ENCODE measurements at places on chromosomes 5 and 9.

- no peak for DNase-seq
Measured at GRCh38 chr5:50947906-50948683, 281.7 kb downstream of the PARP8 start.

GRCh38 chr5:120512068-120512467 lies 48.0 kb downstream of the PRR16 start:
- DNase-seq = no peak

GRCh38 chr5:35009019-35009418 lies 38.7 kb downstream of the AGXT2 start:
- DNase-seq = no peak

DNA sequence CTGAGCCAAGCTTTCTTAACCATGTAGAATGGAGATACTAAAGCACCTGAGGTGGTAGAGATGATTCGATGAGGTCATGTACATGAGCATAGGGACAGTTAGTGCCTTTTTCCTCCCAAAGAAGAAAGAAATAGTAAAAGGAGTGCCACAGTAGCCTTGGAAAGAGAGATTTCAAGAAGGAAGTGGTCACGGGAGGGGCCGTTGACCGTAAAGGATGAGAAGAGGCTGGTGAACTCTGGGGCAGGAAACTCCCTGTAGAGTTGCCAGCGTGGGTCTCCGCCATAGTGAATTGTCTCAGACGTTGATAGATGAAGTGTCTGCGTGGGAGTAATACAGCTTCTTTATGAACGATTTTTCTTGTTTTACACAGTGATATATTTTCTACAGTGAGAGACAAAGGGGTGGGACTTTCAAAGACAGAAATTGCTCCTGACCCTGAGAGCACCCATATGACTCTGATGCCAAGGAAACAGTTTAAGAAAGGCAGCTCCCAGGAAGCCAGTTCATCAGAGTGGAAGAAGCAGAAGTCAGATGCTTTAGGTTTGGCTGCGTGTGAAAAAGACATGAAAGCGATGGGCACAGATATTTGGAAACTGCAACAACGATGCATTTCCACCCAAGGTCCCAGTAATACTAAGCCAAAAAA lies 41.3 kb downstream of the UGCG start:
- peak; percentile 37 for DNase-seq

- DNase-seq = no peak
Measured at GRCh38 chr9:137192448-137192780, 3.9 kb downstream of the SSNA1 start.

DNA sequence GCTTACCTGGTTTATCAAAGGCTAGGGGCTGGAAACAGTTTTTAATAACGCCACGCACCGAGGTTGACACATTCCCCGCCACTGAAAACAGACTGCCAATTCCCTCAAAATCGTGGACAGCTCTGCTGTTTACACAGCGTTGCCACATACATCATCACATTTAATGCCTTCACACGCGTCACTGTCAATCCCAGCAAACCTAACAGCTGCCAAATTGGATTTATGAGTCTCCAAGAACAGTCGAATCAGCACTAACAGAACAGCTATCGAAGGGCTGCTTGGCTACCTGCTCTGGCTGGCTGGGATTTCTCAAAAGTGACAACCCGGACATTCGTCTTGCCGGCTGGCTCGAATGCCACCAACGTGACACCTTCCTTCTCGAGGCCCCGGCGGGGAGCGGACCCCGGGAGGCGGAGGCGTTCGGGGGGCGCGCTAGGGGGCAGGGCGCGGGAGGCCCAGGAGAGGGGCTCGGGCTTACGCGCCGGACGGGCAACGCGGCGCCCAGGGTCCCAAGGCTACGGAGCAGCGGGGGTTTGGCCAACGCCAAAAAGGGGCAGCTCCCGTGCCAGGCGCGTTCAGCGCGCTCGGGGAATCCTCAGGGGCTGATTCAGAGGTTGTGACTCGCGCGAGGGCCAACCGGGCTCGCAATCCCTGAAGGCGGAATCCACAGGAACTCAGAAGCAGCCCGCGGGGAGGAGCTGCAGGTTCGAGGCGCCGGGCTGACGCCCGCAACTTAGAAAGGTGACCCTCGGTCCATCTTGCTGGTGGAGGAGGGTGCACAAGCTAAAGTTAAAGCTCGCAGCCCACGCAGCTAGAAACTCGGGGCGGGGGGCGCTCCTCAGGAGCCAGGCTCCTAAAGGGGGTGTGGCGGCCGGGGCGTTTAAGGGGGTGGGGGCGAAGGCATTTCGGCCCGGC lies 1.2 kb downstream of the CDC14B start:
- DNase-seq = peak; percentile 14

GRCh38 chr9:2821855-2822254 lies 22.0 kb downstream of the PUM3 start:
- no peak for DNase-seq

- DNase-seq = no peak
Measured at GRCh38 chr5:63131626-63132285, 553.1 kb downstream of the LRRC70 start.

DNA sequence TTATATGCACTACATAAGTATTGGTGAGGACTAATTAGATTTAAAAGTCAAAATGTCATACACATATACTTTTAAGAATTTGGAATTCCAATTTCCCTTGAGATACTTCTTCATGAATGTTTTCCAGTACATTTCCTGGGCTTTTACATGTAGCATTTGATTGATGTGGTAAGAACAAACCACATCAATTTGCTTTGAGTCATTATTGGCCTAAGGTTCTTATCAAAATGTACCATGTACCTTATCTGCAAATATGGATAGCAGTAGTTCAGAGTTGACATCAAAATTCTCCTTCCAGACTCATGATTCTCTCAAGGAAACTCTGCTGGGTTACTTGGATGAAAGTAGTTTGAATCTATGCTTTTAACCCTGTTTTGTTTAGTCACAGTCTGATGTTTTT lies 2.5 kb downstream of the CAST start:
- DNase-seq = no peak

- no peak for DNase-seq
Measured at GRCh38 chr9:136328622-136329041, 1.3 kb downstream of the GPSM1 start.

GRCh38 chr9:2385746-2386145 lies 235.8 kb upstream of the VLDLR start:
- no peak for DNase-seq

- no peak for DNase-seq
Measured at GRCh38 chr9:95634536-95634935, 117.8 kb upstream of the PTCH1 start.

- DNase-seq = no peak
Measured at GRCh38 chr5:4576161-4576748, 563.9 kb upstream of the ADAMTS16 start.

GRCh38 chr9:69564557-69564956 lies 107.6 kb downstream of the APBA1 start:
- no peak for DNase-seq

GRCh38 chr9:93184432-93185265 lies 710 bp downstream of the WNK2 start:
- DNase-seq = peak; percentile 18

GRCh38 chr9:91736311-91736710 lies 213.7 kb downstream of the ROR2 start:
- DNase-seq = no peak

DNA sequence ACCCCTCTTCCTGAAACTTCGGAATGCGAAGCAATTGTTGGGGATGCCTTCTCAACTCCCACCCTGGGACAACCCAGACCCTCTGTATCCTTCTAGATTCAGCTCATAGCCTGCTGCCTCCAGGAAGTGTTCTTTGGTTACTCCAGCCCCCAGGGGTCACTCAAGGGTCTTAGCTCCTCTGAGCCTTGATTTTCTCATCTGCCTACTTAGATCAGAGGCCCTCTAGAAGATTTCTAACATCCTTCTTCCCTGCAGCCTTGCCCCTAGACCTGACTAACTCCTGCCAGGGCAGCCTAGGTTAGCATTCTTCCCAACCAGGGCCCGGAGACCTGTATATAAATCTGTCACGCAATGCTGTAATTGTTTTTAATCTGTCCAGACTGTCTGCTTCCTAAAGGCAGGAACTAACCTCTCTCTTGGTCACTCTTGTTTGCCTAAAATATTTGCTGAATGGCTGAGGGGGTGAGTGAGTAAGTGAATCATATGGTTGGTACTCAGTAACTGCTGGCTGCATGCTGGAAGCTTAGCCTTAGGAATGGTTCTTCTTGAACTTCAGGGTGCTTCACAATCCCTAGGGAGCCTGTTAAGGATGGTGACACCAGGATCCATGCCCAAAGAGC lies 8.2 kb downstream of the GALNT10 start:
- no peak for DNase-seq

- no peak for DNase-seq
Measured at GRCh38 chr9:135715056-135715595, 13.1 kb downstream of the KCNT1 start.

DNA sequence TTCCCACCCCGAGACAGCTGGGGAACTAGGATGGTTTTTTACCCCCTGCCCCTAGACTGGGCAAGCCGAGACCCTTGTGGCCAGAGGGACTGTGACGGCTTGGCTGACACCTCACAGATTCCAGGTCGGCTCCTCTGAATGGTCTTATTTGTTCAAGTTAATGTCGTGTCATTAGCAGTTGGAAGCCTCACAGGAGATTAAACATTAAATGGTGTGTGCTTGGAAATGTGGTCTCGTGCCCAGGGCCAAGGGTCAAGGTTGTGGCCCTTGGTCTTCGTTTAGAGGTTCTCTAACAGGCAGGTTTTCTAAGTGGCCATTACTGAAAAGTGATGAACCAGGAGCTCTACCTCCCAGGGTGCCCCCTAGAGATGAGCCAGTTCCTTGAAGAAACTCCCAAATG lies 61.2 kb upstream of the RXRA start:
- no peak for DNase-seq

- no peak for DNase-seq
Measured at GRCh38 chr9:5509573-5509972, 758 bp upstream of the PDCD1LG2 start.

DNA sequence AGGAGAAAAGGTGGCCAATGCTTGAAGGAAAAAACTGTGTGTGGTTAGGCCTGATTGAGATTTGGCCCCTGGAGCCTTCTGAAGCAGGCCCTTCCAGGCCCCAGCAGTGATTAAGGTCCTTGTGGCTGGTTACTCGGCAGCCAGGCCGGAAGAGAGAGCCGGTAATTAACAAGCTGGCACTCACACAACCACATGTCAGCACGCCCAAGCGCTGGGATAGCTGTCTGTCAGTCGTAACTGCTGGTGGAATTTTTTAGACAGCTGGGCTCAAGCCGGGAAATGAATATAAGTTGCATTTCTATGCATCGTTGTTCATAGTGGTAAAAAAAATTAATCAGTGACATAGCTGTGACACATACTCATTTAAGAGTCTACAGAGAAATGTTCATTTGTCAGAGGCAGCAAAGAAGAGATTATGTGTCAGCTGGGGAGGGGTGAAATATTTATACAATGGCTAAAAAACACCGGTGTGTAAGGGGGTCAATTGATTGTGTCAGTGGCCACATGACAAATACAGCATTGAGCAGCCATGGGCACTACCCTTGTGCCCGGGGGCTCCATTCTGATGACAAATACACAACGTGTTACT lies 13.7 kb upstream of the ARAP3 start:
- no peak for DNase-seq

GRCh38 chr9:101574731-101575333 lies 19.9 kb downstream of the PPP3R2 start:
- DNase-seq = no peak

- DNase-seq = no peak
Measured at GRCh38 chr5:176553260-176554085, 4.3 kb downstream of the CDHR2 start.

DNA sequence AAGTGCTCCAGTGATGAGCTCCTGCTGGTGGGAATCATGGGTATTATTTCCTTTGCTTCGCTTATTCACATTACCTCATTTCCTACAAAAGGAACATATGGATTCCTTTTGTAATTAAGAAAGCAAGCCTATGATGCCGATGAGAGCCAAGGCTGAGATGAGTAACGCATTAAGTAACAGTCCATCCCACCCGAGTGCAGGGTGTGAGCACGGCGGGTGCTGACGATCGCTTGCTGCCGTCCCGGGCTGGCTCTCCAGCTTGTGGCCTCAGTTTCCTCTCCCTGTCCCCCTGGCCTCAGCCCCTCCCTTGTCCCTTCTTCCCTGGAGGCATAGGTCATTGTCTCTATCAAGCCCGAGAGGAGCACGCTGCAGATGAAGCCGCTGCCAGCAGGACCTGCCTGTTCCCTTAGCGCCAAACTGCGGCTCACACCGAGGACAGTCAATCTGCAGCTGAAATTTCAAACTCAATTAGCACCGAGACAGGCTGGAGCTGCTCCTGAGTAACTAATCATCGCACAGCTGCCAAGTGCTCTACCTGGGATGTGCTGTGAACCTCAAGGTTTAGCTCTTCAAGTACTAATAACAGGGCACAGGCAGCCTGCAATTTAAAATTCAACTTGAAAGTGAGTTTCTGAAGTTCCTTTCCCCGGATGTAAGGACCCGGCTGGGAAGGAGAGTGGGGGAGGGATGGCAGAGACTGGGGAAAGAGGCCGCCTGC lies 115.2 kb upstream of the RAPGEF1 start:
- no peak for DNase-seq

GRCh38 chr9:108270051-108270450 lies 585.7 kb downstream of the ACTL7B start:
- no peak for DNase-seq

- DNase-seq = no peak
Measured at GRCh38 chr9:134585746-134586706, 55.6 kb upstream of the COL5A1 start.

DNA sequence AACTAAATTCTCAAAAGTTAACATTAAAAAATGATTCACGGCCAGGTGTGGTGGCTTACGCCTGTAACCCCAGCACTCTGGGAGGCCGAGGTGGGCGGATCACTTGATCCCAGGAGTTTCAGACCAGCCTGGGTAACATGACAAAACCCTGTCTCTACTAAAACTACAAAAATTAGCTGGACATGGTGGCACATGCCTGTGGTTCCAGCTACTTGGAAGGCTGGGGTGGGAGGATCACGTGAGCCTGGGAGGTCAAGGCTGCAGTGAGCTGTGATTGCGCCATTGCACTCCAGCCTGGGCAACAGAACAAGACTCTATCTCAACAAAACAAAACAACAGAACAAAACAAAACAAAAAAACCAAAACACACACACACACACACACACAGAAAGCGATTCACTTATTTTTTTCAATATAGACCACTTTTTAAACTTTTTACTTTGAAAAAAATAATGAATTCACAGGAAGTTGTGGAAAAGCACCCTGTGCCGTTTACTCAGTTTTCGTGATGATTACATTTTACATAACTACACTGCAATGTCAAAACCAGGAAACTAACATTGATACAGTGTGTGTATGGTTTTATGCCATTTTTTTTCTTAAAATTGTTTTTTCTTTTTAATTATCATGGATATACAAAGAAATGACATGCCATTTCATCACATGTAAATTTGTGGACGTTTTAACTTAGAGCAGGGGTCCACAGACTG lies 73.7 kb downstream of the TENT4A start:
- no peak for DNase-seq

- no peak for DNase-seq
Measured at GRCh38 chr9:99162759-99163364, 57.9 kb downstream of the TGFBR1 start.

GRCh38 chr9:33458444-33458843 lies 11.1 kb upstream of the AQP3 start:
- peak; percentile 59 for DNase-seq

DNA sequence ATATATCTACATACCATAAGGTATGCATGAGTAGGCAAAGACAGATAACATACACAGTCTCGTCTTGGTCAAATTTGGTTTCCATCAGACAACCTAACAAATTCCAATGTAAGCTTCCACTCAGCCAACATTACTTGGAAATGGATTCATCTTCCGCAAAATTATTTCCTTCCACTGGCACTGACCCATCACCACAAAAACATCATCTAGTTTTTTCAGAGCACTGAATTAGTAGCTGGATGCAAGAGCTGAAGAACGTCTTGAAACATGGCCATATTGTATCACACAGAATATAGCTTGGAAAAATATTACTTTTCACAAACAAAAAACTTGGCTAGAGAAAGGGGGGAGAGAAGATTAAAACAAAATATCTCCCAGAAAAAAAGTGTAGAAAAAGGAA lies 73.5 kb downstream of the EFNA5 start:
- no peak for DNase-seq
